ENCODE measurements at places on chromosomes 1 and 21.

DNA sequence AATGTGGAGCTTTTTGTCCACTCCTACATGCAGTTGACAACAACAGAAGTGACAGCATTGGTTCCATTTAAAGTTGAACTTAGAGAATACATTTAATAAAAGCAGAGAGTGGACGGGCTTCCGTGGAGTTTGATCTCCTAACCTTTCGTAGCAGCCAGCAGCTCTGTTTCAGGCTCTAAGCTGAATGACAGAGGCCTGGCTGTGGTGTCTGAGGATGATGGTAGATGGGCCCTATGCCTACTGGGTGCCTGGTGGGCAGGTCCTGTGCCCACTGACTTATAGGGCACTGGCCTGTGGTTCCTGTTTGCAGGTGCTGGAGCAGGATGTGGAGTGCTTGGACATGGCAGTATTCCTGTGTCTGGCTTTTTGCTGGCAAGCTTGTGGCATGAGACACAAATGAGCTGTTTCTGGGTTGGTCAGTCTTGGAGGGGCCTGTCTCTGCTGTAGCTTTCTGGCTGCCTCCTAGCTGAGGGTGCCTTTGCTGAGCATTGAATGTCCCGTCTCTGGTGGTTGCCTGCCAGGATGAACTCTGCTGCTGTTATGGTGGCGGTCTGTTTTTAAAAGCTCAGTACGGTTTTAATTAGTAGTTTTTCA is 54.6 kb downstream of the PRDM2 start:
- DNase-seq: no peak

DNA sequence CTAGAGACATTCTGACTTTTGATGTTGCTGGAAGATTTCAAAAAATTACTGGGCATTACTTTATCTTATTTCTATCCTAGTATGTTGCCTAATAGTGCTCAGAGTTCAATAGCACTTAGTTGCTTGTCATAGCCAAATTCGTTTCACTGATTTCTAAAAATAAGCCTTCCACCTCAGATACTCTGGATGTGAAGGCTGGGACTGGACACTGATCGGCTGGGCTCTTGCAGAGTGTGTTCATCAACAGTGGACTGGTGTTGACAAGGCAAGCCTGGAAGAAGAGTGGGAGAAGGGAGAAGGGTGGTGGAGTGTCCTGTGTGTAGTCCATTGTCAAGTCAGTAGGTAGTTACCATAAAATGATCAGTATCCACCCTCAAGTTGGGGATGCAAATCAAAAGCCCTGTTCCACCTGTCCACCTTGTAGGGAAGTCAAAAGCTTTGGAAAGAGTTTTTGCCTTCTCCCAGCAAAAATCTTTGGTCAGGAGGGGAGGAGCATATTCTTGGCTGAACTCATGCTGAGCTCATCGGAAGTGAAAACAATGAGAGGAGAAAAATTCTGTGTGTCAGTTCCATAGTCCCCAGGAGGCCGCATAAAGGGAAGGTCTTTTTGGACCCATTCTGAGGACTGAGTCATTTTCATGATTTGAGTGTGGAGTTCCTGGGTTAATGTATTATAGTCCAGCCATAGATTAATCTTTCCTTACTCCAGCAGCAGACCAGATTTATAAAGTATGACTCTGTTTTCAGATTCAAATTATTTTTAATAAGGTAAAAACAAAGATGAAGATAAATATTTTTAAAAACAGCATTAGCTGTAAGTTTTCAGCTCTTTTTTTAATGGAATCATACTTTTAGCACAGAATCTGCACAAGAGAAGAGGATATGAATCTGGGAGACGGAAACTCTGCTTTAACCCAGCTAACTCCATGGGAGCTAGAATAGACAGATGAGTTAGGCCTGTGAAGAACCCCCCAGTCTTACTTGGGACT is 99.5 kb upstream of the BMP8A start:
- DNase-seq: no peak

GRCh38 chr1:205068457-205069040 is 15.7 kb downstream of the TMEM81 start:
- DNase-seq: no peak

GRCh38 chr1:41905093-41905675 is 13.5 kb downstream of the HIVEP3 start:
- no peak for DNase-seq

DNA sequence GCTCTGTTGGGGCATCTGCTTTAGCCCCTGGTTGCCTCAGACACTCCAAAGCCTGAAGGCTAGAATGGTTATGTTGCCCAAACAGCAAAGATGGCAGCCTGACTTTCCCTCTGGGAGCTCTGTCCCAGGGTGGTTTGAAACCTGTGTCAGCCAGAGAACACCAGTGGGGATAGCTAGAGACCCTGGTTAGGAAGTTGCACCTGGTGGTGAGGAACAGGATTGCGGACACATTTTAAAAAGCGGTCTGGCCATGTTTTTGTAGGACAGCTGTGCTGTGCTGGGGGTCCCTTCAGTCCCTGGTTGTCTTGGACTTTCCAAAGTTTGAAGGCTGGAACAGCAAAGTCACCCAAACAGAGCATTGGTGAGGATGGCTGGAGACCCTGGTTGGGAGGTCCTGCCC is 87.8 kb downstream of the DNM3 start:
- no peak for DNase-seq

DNA sequence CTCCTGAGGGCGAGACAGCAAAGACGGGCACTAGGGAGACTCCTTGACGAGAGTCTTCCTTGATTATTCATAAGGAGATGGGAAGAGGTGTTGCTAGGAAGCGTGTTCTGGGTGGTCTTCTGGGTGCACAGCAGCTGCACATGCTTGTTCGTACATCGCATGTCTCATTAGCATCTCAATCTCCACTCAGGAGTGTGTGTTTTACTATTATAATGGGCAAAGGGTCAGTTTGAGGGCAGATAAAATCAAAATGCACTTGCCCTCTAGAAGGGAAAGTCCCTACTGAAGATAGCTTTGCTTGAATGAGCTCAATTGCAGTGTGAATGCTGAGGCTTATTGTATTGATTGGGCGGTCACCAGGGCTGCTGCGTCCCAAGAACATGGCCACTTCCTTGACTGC is 50.2 kb upstream of the SCCPDH start:
- no peak for DNase-seq

GRCh38 chr1:151267760-151268159 is 13.2 kb downstream of the PSMD4 start:
- DNase-seq: no peak

GRCh38 chr1:162328512-162328911 is 48.1 kb downstream of the SPATA46 start:
- DNase-seq: no peak

GRCh38 chr1:231037585-231038517 is 2.2 kb downstream of the FAM89A start:
- no peak for DNase-seq

DNA sequence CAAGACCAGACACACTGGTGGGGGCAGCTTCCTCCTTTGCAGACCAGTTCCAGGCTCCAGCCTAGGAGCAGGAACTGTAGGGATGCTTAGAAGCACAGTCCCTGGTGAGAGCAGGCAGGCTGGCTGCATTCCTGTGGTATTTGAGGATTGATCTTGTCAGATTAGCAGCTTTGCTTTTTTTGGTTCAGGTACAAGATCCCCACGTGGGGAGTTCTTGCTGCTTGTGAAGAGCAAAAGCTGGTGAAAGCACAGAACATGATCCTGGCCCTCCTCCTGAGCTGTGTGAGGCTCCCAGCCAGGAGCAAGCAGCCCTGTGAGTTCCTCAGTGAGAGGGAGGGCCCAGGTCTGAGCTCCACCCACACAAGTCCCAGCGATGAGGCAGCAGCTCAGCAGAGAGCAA is 75.3 kb upstream of the ARTN start:
- no peak for DNase-seq

GRCh38 chr1:38858833-38859560 is 575 bp downstream of the RRAGC start:
- peak; percentile 29 for DNase-seq

DNA sequence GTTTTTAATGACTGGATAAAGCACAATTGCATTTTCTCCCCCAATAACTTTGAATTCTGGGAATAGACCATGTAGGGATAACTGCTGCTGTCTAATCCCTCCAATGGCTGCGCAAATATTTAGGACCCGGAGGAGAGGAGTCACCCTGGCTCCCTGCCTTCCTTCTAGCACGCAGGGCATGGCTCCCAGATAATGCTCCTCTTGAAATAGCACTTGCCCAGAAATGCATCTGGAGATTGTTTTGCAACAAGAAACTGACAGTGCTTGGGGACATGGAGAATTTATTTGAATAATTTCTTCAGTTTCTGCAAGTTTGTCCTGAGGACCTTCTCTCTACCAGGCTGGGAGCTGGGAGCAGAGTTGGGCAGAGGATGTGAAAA is 83.5 kb downstream of the MAN1C1 start:
- DNase-seq: no peak

- no peak for DNase-seq
Measured at GRCh38 chr1:30272277-30273020, 450.9 kb downstream of the MATN1 start.

DNA sequence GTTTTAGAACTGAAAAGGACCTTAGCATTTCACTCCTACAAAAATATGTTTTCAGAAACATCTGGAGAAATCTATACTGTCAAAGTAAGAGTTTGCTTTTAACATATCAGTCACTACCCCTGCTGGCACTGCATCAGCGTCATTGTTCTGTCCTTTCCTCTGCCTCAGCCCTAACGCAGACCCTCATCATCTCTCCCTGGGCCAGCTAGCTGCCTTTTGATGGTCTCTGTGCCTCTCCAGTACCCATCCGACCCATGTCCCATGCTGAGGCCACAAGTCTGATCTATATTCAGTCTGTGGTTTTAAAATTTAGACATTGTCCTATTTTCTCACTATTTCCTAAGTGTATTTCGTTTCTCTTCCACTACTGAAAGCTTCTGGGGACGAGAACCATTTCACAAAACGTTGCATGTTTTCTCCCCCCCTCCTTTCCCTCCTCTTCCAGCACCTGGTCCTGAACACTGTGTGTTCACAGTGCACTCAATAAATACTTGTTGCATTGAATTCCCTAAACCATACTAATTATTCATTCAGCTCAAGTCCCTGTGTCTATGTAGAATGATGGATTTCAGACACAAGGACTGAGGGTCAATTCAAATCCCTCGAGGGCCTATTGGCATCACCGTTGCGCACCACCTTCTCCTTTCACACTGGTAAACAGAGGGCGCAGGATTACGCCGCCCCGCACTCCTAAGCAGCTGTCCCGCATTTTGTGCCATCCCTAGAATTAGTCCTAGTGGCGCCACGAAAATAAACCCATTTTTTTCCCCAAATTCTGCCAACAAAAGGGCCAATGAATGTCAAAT is 53.4 kb downstream of the CD2 start:
- DNase-seq: no peak

DNA sequence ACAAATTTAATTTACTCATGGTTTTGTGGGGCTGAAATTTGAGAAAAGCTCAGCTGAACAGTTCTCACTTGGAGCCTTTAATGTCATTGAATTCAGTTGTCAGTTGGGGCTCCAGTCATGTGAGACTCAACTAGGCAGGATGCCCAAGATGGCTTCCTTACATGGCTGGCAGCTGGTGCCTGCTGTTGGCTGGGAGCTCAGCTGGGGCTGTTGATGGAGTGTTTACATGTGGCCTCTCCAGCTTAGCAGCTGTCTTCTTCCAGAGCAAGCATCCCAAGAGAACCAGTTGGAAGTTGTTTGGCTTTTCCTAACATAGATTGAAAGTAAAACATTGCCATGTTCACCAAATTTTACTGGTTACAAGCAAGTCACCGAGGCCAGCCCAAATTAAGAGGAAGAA is 81.8 kb upstream of the KCNA3 start:
- no peak for DNase-seq

DNA sequence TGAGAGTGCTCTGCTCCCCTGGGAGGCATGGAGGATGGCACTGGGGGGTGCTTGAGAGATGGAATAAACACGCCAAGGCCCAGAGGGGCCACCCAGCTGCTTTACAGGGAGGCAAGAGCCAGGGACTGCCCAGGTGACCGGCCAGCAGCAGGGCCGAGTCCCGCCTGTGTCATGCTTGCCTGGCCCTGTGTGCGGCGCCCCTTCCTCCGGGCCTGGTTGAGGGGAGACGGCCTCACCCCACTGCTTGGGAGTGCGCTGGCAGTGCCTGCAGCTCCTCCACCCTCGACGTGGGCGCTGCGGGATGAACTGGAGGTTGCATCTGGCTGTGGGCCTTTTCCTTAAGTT is 33.1 kb upstream of the COL6A2 start:
- no peak for DNase-seq

DNA sequence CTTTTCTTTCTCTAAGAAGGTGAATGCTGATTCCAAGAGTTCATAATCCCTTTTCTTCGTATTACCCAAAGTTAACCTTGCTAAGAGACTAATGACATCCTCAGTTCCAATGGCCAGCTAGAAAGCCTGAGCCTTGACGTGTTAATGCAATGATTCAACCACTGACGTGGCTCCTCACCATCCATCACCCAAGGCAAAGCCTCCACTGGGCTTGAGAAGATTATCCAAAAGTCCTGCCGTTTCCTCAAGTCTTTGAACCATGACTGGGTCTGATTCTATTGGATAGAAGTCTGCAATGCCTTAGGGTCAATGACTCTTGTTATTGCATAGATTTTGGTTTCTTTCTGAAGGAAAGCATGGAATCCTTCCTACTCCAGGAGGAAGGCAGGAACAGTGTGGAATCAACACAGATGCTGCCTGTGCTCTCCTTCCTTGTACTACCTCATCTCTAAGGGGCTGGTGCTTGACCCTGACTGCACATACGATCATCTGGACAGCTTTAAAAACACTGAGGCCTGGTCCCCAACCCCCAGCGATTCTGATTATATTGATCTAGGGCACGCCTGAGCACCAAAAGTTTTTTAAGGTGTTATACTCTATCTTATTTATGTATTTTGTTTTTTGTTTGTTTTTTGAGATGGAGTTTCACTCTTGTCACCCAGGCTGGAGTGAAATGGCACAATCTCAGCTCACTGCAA is 69.3 kb upstream of the ANGPTL1 start:
- no peak for DNase-seq

- no peak for DNase-seq
Measured at GRCh38 chr1:174023440-174023839, 1.3 kb upstream of the RC3H1 start.

GRCh38 chr21:28410256-28410655 is 582.4 kb downstream of the LTN1 start:
- DNase-seq: no peak

DNA sequence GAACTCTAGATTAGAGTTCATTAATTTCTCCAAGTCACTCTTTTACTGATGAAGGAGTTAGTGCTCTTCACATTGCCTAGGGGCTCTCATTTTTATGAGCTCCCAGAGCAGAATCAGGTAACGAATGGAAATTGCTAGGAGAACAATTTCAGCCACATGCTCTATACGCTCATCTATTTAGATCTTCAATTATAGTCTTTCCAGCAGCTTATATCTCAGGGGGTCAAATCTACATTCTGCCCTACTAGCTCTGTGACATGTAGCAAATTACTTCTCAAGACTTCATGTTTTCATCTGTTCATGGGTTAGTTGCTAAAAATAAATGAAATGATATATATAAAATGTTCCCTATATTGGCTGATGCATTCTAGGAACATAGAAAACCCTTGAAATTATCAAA is 183.6 kb downstream of the PLPP3 start:
- no peak for DNase-seq

GRCh38 chr1:94954263-94955220 is 27.6 kb upstream of the CNN3 start:
- DNase-seq: no peak

All from activated CD4-positive, CD25-positive, alpha-beta regulatory T cell (primary cell).